LNCaP clone FGC (cell line): ENCODE measurements at places on chromosomes 4 and X.
A peak's percentile ranks its signal among the peaks of the same experiment; 100 is the strongest.

- DNase-seq: no peak
These were observed 326.7 kb upstream of the PITX2 start for GRCh38 chr4:110949542-110949941.

DNA sequence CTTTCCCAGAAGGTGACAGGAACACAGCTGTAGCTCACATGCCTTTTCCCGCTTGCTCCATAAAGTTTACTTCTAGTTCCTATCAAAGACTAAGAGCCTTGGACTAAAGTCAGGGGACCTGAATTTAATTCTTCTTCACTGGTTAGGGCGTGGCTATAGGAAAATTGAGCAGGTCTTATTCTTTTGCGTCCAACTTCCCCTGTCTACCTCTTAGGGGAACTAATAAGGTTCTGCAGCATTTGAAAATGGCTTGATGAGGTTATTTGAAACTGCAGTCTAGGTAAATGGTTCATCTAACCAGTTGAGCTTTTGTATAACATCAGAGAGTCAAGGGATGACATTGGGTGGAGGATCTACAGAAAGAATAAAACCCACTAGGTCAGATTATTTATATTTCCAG, 2.6 kb downstream of the ARHGAP10 start:
- no peak for DNase-seq

DNA sequence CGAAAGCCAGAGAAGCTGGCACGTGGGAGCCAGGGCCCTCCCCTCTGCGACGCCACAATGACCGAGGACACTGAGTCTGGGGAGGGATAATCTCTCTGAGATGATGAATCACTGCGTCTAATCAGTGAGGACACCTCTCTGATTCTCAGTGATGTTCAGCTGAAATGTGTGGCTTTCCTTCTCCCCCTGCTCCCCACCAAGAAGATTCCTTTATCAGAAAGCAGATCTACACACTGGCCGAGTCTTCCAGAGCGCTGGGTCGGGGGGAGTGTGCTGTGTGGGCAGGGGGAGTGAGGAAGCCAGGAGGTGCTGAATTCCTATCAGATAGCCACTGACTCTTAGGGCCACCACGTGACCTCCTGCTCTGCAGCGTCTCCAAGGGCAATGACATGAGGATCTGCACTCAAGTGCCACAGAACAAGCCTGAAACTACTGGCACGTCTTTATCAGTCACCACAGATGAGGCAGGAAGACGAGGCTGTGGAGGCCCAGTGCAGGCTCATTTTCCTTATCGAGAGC, 89.2 kb downstream of the GATB start:
- no peak for DNase-seq

GRCh38 chr4:87490664-87491369, 38.4 kb downstream of the SPARCL1 start:
- DNase-seq: no peak

DNA sequence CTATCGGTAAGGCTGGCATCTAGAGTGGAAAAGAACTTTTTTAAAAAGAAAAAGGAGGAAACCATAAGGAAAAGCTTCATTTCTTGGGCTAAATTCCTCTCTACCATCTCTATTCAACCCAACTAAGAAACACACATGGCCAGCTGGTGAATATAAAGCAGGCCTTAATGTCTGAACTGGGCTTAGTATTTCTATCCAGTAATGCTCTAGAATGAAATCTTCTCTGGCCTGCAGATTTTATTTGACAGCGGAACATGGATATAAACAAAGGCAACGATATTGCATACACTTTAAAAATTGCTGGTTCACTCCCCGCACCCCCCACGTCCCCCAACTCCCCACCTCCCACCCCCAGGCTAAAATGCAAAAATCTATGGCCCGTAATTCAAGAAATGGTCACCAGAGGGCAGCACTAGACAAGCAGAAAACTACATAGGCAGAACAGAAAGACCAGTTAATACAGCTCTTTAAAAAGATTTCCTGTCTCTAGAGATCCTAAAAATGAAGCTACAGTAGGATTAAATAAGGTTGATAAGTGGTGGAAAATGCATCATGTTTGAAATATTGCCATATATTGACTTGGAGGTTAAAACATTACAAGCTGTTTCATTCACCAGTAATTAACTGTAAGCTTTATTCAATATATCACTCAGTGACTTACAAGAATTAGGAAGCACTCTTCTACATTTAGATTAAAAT, 155.2 kb upstream of the GALNT7 start:
- no peak for DNase-seq

- no peak for DNase-seq
These were observed 415.2 kb downstream of the TRIML1 start for GRCh38 chr4:188554413-188554812.

DNA sequence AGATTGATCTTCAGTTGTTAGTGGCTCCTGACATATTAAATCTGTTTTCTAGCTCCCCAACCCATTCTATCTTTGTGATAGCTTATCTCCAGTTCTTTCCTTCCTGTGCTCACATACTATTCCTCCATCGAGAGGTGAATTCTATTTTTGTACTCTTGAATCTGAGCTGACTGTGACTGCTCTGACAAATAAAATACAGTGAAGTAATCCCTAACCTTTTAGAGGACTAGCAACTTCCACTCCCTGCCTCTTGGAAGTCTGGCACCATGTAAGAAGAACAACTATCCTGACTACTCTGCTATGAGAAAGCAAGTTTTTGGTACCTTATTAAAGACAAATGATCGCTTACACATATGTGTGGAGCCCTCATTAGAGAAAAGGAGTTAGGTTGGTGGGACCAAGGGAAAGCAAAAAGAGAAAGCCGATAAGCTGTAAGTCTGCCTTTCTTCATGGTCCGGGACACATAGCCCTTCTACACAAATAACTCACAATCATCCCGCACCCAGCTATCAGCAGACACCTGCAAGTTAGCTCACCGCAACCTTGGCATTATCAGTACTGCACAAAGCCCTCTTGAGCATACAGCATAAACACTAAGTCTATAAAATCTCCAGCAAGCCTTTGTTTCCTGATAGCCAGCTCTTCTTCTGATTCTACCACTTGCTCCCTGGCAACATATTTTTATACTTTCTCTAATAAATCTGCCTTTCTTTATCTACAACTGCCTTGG, 13.5 kb upstream of the PPM1K start:
- DNase-seq: no peak

- no peak for DNase-seq
These were observed 84.1 kb upstream of the FREM3 start for GRCh38 chr4:143784567-143784966.

GRCh38 chrX:10859353-10859752, 239.0 kb upstream of the MID1 start:
- no peak for DNase-seq

GRCh38 chrX:31845003-31845402, 773.2 kb upstream of the FTHL17 start:
- DNase-seq: no peak

DNA sequence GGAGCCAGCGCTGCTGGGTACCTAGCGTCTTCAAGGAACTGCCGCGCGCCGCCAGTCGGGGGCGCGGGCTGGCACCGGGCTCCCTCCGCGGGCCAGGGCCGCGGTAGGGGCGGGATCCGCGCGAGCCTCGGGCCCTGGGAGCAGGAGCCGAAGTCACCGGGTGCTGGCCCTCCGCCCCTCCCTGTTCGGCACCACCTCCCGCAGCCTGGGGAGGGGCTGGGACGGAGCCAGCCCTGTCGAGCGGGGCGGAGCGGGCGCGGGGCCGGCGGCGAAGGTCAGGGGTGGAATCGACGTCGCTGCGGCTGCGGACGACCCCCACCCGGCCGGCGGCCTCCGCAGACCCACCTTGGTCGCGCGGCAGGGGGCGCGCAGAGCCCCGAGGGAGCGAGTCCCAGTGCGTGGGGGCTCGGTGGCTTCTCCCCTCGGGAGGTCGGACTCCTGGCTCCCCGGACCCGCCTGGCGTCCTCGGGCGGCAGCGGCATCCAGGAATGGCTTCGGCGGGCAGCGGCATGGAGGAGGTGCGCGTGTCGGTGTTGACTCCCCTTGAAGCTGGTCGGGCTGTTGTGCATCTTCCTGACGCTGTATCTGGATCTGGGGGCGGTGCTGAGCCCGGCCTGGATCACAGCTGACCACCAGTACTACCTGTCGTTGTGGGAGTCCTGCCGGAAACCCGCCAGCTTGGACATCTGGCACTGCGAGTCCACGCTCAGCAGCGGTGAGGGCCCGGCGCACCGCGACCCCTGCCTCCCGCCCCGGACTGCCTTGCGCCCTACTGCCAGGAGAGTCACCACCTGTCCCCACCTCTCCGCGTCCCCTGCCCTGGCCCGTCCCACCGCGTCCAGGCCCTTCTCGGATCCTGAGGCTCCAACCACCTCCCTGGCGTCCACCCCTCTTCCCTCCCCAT, 50.5 kb upstream of the FAM47C start:
- DNase-seq: no peak

- no peak for DNase-seq
These were observed 93.2 kb upstream of the JADE1 start for GRCh38 chr4:128716338-128716737.

- DNase-seq: no peak
These were observed 278.3 kb downstream of the INPP4B start for GRCh38 chr4:142567620-142568451.

GRCh38 chrX:119622356-119623232, 16.4 kb upstream of the NKRF start:
- DNase-seq: peak; percentile 72

GRCh38 chr4:87179751-87180150, 40.7 kb downstream of the KLHL8 start:
- no peak for DNase-seq

GRCh38 chr4:43990551-43990950, 458.1 kb downstream of the KCTD8 start:
- no peak for DNase-seq

- DNase-seq: no peak
These were observed 241.8 kb downstream of the GRIA3 start for GRCh38 chrX:123425904-123426303.

- no peak for DNase-seq
These were observed 494 bp downstream of the SPOCK3 start for GRCh38 chr4:167233685-167234315.

DNA sequence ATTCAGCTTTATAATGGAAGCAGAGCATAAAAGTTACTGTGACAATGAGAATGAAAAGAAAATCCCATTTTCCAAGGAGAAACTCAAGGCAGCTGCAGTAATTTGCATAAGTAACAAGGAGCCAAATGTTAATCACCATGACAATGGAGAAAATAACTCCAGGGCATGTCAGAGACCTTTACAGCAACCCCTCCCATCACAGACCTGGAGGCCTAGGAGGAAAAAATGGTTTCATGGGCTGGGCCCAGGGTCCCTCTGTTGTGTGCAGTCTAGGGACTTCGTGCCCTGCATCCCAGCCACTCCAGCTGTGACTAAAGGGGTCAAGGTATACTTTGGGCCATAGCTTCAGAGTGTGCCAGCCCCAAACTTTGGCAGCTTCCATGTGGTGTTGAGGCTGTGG, 223.5 kb downstream of the NPFFR2 start:
- no peak for DNase-seq

DNA sequence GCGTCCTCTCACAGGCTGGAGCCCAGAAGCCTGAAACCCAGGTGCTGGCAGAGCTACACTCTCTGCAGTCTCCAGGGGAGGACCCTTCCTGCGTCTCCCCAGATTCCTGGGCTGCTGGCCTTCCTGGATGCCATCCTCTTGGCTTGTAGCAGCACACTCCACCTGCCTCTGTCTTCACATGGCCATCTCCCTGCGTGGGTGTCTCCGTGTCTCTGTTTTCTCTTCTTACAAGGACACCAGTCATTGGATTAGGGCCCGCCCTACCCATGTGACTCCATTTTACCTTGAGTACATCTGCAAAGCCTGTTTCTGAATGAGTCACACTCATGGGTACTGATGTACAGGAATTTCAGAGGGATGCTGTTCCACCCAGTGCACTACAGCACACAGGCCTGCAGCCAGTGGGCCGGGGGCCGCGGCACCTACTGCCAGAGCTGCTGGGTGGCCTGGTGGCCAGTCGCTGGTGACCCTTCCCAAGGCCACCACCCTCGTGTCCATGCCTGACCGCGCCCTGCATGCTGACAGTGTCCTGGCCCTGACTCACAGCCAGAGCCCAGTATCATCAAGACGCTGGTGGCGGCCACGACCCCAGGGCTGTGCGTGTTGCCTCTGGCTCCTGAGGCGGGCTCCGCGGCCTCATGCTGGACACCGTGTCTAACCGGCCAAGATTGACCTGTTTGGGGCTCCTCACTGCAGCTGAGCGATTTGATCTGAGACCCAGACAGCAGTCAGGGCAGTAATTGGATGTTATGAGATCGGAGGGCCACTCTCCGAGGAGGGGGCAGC, 63.6 kb upstream of the NKX1-1 start:
- no peak for DNase-seq

DNA sequence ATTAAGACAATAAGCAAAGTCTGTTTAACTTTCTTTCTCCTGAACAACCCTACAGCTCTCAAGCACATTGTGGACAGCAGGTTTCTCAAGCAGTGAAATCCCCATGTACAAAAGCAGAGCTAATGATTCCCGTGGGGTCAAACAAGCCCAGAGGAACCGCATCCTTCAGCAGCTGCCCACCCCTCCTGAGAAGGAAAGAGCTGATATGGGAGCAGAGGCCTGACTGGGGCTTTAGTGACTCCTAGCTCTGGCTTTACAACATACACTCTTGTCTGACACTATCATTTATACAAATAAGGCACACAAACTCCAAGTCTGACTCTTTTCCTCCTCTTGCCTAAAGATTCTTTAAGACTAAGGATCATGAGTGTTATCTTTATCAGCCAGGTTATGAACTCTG, 32.8 kb downstream of the HDAC8 start:
- no peak for DNase-seq

- no peak for DNase-seq
These were observed 1113.1 kb downstream of the STIM2 start for GRCh38 chr4:27973700-27974099.

GRCh38 chr4:23036921-23037495, 344.3 kb downstream of the GBA3 start:
- DNase-seq: no peak

- DNase-seq: no peak
These were observed 409.3 kb downstream of the FAM47B start for GRCh38 chrX:35351795-35352483.

- no peak for DNase-seq
These were observed 82.8 kb downstream of the COQ2 start for GRCh38 chr4:83201761-83202160.

GRCh38 chr4:155597933-155598451, 68.7 kb upstream of the GUCY1A1 start:
- no peak for DNase-seq

GRCh38 chr4:56803471-56803870, 18.0 kb downstream of the SPINK2 start:
- DNase-seq: no peak

- no peak for DNase-seq
These were observed 19.1 kb upstream of the CXCL11 start for GRCh38 chr4:76055016-76055415.

DNA sequence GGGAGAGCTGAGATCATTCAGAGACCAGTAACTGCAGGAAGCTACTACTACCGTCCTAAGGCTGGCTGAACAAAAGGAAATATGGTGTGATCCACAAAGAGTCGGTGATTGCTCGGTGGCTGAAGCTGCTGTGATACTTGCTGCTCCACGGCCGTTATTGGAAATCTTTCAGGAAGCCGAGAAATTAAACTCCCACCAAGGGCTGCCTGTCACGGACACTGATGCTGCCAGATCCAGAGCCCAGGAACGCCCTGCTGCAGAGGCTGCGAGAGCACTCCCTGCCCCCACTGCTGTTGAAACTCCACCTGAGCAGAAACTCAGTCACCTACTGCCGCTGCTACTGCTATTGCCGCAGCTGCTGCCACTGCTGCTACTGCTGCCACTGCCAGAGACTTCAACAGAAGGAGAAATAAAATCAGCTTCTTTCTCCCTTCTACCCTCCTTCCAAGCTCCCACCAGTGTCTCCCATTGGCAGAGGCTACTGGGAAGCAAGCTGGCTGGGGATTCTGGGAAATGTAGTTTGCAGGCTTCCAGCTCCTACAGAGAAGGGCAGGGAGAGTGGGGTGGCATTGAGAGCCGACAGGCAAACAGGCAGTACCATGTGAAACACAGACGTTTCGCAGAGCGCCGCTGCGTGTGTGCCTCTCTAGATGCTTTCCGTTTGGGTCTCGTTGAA, 126.0 kb upstream of the ENPP6 start:
- peak; percentile 21 for DNase-seq
